ENCODE measurements at places on chromosomes 5 and 9.
A peak's percentile ranks its signal among the peaks of the same experiment; 100 is the strongest.

GRCh38 chr9:77898864-77899263 lies 132.7 kb downstream of the GNAQ start:
- no peak for DNase-seq

DNA sequence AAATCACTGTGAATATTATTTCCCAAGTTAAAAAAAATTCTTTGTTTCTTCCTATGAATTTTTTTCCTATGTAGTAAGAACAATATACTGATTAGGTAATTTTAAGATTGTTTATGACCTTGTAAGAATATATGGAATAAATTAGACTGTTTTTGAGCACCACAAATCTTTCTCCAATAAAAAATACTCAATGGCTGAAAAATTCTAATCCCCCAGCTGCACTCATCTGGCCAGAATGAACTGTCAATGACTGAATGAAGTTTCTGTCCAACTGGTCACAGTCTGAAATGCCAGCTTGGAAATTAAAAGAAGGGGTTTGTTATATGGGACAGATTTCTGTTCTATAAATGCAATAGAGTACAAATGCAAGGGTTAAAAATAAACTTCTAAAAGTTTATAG lies 569.5 kb upstream of the SEMA6A start:
- no peak for DNase-seq

GRCh38 chr5:131109540-131110255 lies 55.4 kb downstream of the HINT1 start:
- peak; percentile 15 for DNase-seq

DNA sequence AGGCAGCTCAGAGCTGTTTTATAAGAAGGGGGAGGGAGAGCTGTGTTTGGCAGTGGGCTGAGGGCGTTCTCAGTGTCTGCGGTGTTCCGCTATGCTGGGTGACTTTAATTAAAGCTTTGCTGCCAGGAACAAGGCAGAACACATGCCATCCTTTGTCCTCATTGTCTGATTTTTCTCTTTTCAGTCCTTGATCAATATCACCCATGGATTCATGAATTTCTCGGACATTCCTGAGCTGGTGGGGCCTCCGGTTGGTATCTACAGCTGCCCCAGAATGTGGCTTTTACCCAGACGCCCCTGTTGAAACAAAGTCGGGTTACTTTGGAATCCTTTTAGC lies 66.5 kb upstream of the TGFBR1 start:
- no peak for DNase-seq

GRCh38 chr5:134177369-134178095 lies 782 bp upstream of the SKP1 start:
- DNase-seq: no peak

DNA sequence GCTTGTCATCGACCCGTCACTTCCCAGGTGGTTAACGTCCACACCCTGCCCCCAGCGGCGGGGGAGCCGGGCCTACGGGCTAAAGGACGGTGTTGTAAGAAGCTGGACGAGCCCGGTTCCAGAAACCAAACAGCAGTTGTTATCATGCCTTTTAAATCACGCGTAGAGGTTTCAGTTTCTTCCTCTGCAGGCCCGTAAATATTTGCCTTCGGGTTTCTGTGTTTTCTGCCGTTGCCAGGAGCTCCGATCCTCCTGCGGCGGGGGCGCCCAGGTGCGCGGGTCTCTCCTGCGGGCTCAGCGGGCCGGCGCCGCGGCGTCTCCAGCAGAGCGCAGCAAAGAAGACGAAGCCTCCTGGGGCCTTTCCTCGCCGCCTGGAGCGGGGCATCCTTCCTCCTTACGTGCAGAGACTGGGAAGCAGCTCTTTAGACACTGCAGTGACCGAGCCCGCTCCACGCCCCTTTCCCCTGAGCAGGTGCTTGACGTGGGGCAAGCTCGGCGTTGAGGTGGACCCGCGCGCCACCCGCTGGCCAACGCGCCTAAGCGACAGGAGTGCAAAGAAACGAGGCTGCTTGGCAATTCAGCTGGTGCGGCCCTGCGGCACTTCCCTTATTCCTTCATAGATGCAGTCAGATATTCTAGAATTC lies 21.8 kb upstream of the TTC1 start:
- DNase-seq: no peak

GRCh38 chr9:81605170-81605670 lies 84.1 kb downstream of the TLE1 start:
- no peak for DNase-seq

DNA sequence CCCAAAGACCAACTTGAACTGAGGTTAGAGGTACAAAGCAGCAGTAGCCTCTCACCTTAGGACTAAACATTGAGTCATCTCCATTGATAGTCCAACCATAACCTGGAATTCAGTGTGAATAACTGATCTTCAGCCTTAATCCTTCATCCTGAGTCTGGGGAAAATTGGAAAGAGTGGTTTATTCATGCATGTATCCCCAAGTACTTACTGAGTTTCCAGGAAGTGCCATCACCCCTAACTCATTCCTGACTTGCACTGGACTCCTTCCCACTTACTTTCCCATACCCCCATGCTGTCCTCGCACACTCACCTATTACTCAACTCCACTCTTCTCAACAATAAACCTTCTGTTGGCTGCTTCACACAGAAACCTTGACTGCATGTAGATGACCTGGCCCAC lies 161.4 kb upstream of the ZNF462 start:
- DNase-seq: no peak

DNA sequence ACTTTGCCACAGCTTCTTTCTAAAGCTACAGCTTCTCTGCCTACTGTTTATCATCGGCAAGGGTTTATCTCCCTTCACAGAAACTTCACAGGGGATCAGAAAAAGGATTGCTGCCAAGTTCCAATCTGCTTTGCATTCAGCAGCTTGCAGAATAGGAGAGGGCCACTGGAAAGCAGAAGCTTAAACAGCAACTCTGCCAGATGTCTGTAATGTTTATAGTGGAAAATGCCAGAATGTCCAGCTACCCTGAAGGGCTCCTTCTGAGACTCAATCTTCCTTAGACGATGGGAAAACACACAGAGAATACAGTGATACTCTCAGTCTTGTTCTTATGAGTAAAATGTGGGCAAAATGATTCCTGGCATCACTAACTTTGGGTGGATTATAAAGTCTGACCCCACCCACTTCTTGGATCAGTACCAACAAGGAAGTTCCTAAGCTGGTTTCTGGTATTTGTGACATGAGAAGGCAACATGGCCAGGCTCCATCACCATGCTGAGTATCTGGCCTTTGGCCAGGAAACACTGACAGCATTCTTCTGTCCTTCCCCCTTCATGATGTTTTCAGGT lies 19.0 kb downstream of the STOM start:
- peak; percentile 84 for DNase-seq

DNA sequence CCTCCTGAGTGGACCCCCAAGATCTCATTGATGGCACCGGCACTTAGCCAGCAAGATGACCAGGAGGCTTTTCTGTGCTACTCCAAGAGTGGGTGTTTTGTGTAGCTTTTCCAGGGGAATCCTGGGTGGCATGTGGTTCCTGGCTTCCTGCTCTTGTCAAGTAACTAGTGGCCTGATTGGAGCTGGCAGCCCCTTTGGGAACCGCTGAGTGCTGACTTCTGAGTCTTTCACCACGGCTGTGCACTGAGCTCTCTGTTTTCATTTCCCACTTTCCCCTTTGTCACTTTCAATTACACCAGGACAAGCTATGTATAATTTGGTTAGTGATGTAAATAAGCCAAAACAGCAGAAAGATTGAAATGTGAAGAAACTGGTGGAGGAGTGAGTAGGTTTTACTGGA lies 255.4 kb downstream of the GOLPH3 start:
- DNase-seq: no peak

- no peak for DNase-seq
These were observed 8.1 kb upstream of the MLLT3 start for GRCh38 chr9:20630241-20630943.

DNA sequence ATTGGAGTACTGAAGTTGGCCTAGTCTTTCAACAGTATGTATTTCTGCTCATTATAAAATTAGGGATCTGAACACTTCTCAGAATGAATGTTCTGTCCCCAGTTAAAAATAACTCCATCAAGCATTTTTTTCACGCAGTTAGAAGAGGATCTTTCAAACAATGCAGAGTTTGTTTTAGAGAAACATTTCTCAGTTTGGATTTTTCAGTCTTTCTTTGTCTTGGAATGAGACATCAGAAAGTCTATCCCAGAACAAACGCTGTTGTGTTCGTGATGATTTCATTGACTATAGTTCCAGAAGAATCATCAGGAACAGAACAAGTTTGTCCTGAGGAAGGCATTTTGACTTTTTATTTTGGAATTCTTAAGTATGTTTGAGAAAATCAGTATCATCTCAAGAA lies 218.7 kb downstream of the ARRDC3 start:
- DNase-seq: no peak

DNA sequence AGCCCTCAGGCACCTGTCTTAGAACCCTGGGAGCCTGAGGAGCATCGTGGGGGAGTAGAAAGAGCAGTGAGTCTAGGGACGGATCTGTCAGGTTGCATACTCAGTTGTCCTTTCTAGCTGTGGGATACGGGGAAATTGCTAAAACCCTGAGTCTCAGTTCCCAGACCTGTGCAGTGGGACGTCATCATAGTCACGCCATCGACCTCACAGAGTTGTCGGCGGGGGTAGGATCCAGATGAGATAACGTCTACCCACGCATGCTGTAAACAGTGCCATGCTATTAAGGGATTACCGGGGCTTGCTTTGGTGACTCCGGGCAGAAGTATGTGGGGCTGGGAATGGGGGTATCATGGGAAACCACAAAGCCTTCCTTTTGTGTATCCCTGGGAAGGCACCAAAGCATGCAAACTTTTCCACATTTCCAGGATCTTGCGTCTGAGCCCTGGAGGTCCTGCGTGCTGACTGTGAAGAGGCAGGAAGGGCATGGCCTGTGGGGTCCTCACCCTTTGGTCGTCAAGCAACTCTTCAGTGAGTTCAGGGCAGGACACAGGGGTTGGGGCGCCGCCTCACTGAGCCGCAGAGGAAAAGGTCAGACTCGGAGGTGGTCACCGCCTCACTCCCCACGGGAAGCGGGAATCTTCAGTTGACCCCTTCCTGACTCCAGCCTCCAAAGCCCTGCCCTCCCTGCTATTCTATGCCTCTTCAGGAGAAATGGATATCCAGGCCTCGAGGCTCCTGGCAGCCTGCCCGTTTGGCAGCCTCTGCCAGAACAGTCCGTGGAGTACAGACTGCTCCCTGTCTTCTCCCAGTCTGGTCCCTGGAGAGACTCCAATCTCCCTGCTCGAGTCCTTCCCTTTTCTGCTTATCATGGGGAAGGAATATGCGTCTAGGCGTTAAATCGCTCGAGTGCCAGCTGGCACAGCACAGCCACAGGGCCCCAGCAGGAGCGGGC lies 186.8 kb upstream of the KLF9 start:
- peak; percentile 89 for DNase-seq

- no peak for DNase-seq
These were observed 130.9 kb downstream of the NFIB start for GRCh38 chr9:14183001-14183400.

- DNase-seq: no peak
These were observed 23.1 kb downstream of the USP20 start for GRCh38 chr9:129858167-129858962.

DNA sequence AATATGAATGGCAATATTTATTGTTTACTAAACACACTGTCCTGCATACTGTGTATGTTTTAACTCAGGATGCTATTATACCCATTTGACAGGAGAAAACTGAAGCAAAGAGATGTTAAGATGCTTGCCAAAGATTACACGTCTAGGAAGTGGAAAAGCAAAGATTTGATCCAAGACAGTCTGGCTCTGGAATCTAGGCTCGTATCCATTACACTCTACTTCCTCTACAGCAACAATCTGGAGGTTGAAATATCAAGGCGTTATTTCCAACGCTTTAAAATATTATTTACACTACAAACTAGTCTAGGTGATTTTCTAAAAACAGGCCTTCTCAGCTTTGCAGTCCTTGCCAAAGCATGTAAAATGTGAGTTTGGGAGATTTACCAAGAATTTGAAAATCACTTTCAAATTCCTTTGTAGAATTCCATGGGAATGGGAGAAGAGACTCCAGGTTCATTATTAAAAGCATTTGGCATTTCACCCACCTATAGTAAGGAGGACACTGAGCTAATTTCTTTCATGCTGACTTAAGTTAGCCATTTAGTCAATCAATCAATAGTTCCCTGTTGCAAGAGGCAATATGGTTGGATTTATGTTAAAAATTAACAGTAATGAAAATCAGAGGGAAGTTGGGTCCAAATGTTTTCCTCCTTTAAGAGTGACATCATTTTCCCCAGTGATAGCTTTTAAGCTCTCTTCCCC lies 356.3 kb upstream of the SMARCA2 start:
- DNase-seq: no peak

- DNase-seq: no peak
These were observed 432.2 kb downstream of the TMEM232 start for GRCh38 chr5:110294281-110294680.

- DNase-seq: no peak
These were observed 34.1 kb upstream of the SLC9A3 start for GRCh38 chr5:558326-558725.

All from smooth muscle cell of the brain vasculature (primary cell).